Fibroblast of villous mesenchyme (primary cell): ENCODE measurements at places on chromosomes 4 and X. TPM values are rescaled to one million over a fixed set of nuclear protein-coding genes. Genes with fewer than 3 reads are reported as not detected.

GRCh38 chrX:69073241-69073640 is 92.0 kb downstream of the PJA1 start:
- no peak for DNase-seq

The CDKL2 gene
- 0.32 and 1.3 TPM in 2 replicates for total RNA-seq

GRCh38 chr4:138835832-138836533 is 179.6 kb upstream of the NOCT start:
- DNase-seq, result peak; percentile 18

The OTOP1 gene
- not detected in 2 replicates for total RNA-seq

- DNase-seq, result peak; percentile 71
Measured at GRCh38 chr4:54165438-54165837, 63.7 kb upstream of the PDGFRA start.

The TGIF2LX gene
- total RNA-seq, result not detected in 2 replicates

GRCh38 chr4:141133146-141133998 is at the start of gene RNF150:
Gene RNF150, minus strand, starts transcription at chr4:141133469.
- DNase-seq, result peak; percentile 80

The EGFL6 gene
- 0.32 and 0.86 TPM in 2 replicates for total RNA-seq

The PAGE5 gene
- not detected in 2 replicates for total RNA-seq

The APLN gene
- total RNA-seq, result under 0.01 TPM in 2 replicates

DNA sequence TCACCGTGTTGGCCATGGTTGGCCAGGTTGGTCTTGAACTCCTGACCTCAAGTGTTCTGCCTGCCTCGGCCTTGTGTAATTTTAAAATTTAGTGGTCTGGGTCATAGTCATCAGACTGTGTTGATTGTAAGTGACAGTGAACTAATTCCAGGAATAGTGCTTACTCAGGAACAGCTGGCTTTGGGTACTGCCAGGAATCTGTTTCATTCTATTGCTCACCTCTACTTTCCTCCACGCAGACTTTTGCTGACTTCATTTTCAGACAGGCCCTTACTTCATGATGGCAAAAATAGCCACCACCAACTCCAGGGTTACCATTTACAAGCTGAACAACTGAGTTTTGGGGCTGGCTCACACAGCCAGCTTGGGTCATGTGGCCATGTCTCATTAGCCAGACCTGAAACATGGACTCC is 54.6 kb downstream of the FNIP2 start:
- DNase-seq, result peak; percentile 26

The MPC1L gene
- not detected in 2 replicates for total RNA-seq

The CFP gene
- total RNA-seq, result under 0.01 and 0.32 TPM in 2 replicates

The SPP1 gene
- total RNA-seq, result 3.9 and 11.3 TPM in 2 replicates

The JAKMIP1 gene
- total RNA-seq, result not detected in 2 replicates
